ENCODE measurements at places on chromosomes 1 and 21.

GRCh38 chr1:193438312-193438711 is 251.9 kb upstream of the B3GALT2 start:
- DNase-seq, result no peak

DNA sequence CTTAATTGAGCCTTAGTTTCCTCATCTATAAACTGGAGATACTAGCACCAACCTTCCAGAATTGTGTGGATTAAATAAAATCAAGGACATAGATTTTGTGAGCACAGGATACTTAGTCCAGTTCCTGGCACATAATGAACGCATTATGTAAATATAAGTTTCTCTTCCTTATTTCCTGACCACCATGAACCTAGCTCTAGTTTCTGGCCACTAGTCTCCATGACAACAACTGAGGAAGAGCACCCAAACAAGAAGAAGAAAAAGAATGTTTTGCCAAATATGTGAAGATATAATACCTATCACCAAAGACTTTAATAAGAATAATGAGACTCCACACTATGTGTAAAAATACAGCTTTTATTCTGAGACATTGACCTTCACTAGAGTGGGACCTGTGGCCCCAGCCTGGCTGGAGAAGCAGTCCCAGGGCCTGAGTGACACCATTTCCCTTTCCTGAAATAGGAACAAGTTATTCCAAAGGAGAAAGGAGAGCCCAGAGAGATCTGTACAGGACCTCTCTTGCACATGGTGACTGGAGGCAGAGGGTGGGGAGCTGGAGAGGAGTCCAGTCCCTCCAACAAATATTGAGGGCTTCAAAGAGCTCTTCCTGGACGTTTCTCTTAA is 940 bp upstream of the USF1 start:
- no peak for DNase-seq

DNA sequence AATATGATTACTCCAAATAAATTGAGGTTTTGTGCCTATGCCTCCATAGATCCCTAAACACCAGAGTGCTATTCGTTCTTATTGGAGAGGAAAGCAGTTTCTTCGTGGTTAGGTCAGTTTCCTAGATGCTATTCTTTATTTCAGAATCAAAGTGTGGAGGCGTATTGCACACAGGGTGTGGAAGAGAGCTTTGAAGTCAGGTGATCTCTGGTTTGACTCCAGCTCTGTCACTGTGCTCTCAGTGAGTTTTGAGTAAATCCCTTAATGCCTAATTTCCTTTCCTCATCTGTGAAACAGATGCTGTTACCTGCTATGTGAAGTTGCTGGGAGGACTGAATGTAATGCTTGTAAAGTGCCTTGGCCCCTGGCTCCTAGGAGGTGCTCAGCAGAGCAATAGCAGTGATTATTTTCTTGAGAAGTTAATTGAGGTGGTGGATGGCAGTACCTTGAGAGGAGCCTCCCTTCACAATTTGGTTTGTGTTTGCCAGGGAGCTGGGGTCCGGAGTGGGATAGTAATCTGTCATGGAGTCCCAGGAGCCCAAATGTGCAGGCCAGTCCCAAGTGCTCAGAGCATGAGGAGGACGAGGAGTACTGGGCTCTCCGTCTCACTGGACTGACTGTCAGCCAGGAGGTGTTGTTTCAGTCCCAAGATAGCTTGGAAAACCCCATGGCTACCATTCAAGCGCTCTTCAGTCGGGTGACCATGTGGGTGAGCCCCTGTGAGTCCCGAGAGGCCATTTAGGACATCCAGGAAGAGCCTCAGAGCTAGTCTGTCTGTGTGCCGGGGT is 14.9 kb downstream of the NTPCR start:
- DNase-seq, result no peak

GRCh38 chr21:34204481-34205439 is 131.4 kb downstream of the MRPS6 start:
- no peak for DNase-seq

DNA sequence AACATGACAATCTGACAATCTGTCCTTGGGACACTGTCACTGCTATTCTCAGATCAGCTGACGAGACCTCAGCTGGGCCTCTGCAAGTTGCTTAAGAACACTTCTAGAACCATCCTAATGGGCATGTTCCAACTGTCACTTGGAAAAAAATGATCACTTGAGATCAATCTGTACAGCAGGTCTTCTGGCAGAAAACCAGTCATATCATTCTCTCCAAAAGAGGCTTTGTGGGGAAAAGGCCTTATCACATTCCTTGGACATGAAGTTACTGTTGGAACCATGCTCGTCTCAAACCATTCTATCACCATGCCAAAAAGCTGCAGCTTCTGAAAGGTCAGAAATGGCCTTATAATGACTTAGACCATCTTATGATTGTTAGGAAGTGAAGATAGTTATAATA is 744.2 kb downstream of the USP25 start:
- no peak for DNase-seq

Data from stimulated activated CD4-positive, alpha-beta T cell treated with anti-CD3 and anti-CD28 coated beads, Interleukin-12 subunit alpha, Interleukin-12 subunit beta, amount 100 ng/mL, for 24 hours (primary cell).